ENCODE measurements at places on chromosomes 6 and 20. TPM values are rescaled to one million over a fixed set of nuclear protein-coding genes. Genes with fewer than 3 reads are reported as not detected.

The EXOC2 gene
- total RNA-seq = 24.1 TPM

DNA sequence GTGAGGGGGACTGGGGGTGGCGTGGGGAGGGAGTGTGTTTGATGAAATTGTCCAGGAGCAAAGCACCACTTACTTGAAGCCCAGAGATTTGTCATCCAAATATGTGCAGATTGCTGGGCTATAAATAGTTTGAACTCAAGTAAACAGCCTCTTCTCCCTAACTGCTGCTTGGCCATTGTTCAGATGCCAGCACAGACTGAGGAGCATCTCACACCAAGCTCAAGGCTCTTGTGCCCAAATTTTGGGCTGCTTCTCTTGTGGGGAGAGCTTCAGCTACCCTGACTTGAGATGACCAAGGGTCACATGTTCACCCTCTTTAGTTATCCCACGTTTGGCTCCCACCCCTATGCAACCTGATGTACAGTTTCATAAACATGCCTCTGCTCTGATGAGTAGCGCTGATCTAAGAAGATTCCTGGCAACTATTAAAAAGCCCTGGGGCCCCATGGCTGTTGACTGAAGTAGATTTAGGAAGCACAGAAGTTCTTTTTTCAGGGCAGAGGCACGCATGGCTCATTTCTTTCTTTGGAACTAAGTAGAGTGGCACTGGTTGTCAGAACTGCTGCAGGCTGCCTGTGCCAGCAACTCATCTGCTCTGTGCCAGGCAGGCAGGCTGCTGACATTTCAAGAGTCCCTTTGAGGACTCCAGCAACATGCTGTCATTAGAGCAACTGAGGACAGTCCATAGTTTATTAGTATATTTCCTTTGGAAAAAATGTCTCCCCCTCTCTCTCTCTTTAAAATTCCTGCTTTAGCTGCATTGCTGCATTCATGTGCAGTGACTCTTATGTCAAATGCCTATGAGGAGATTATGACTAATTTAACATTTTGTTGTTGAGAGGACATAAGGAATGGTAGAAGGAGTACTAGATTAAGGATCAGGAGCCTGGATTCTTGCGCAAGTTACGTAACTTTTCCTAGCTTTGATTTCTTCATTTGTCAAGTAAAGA, 9.6 kb upstream of the PKIG start:
- no peak for DNase-seq

The OTOR gene
- total RNA-seq = not detected

The EYS gene
- total RNA-seq = not detected

The DSP gene
- 6.7 TPM for total RNA-seq

- no peak for DNase-seq
Observed at GRCh38 chr6:132400883-132401617, at the start of gene MOXD1. Gene MOXD1, minus strand, starts transcription at chr6:132401475. Its CDS starts 49 bp downstream, at chr6:132401426.

DNA sequence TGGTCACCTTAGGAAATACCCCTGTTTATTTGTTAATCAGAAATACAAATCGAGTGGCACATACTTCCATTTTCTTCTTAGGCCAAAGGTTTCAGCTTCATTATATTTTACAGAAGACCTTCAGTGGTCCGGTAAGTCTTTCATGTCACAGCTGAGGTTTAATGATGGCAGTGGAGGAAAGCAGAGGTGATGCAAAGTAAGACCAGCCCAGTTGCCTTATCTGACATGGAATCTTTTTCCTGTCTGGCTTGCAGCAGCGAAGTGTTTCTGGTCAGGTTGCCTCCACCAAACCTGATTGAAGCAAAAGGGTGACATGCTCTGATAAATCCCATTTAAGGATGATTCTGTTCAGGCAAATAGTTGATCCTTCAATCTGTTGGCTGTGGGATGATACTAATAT, 100.0 kb downstream of the PRDM1 start:
- no peak for DNase-seq

DNA sequence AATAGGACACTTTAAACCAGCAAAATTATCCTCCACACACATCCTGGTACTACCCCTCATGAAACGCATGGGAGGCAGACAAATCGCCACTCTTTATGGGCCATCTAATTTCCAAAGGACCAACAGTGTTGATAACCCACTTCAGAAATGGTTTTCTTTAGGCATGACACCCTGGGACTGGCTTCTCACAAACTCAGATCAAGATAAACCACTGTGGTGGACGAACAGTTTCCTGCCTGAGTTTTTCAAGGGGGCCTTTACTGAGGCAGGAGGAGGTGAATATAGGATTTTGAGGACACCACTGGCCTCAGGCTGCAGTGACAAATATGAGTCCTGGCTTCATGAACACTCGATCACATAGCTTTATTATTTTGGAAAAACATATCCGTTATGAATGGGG, 26.0 kb downstream of the TRAM2 start:
- no peak for DNase-seq

GRCh38 chr6:134750669-134751068, 199.2 kb downstream of the ALDH8A1 start:
- no peak for DNase-seq

- no peak for DNase-seq
Observed at GRCh38 chr20:6636209-6637159, 131.0 kb upstream of the BMP2 start.

Measured in thoracic aorta (tissue), 2 donors.